ENCODE measurements at places on chromosomes 5 and 9.

- DNase-seq = no peak
Observed at GRCh38 chr5:81778642-81779041, 27.7 kb upstream of the SSBP2 start.

DNA sequence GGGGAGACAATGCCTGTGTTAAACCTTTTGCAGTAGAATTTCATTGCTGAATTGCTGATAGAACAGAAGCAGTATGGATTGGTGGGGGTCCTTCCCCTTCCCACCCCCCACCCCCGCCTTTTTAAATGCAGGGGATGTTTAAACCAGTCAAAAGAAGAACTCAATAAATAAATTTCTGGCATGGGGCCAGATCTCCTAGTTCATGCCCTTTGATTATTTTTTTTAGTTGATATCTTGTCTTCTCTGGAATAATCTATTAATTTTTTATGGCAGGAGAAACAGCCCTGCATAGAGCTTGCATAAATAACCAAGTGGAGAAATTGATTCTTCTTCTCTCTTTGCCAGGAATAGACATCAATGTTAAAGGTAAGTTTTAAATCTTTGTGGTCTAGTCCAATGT, 72.8 kb downstream of the SLF1 start:
- no peak for DNase-seq

DNA sequence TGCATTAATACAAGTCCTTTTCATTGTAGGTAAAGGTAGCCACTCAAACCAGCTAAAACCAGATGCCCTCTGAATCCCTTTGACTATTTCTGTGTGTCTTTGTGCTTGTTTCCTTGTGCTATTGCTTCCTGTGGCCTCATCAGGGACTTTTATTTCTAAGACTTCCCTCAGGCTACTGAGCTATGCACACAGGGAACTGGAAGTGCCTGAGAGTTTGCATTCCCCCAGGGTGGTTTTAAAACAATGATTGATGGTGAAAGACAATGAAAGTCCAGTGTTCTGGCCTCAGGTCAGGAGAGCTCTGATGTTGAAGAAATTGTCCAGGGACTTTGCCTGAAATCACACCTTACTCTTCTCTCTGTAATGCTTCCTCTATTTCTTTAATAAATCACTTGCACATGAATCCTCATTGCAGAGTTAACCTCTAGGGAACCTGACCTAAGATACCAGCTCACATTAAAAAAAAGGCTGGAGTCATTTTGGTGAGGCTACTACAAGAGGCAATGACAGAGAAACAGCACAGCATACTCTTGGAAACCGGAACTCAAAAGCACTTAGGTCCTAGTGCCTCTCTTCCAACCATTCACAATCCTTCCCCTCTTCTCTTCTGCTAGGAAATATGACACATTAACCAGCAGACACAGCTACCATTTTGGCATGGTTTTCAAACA, 158.1 kb upstream of the NREP start:
- no peak for DNase-seq

DNA sequence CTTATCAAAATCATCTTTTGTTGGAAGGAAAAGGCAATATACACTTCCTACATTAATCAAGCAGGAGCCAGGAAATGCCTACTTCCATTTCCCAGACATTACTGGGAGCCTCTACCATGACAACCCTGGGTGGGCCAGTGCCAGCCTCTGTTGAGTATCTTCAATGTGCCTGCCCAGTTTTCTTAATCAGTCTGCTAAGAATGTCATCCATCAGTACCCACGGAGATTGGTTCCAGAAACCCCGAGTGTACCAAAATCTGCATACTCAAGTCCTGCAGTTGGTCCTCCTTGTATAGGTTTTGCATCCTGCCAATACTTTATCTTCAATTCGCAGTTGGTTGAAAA, 82.4 kb downstream of the MARCHF3 start:
- DNase-seq = no peak

- DNase-seq = no peak
Observed at GRCh38 chr9:80775530-80775929, 913.8 kb downstream of the TLE1 start.
